NCI-H526 (cell line): ENCODE measurements at places on chromosomes 2 and 18.

DNA sequence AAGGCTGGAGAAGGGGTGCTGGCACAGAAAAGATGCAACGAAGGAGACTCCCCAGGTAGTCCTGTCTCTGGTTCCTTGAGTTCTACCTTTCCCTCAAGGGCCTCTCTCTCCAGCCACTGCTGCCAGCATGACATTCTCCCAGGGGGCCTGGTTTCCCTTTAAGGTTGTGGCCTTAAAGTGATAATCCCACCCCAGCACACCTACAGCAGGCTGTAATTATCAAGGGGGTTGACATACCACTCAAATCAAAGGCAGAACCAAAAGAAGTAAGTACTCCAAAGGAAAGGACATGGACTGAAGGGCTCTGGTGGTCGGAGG, 127.4 kb upstream of the MSH6 start:
- no peak for DNase-seq

GRCh38 chr2:6877402-6878304, at the start of gene RSAD2:
Gene RSAD2 (plus strand): TSS chr2:6877777. CDS start chr2:6877801, 24 bp downstream.
- no peak for DNase-seq

GRCh38 chr2:191831410-191831994, 15.4 kb downstream of the CAVIN2 start:
- no peak for DNase-seq

GRCh38 chr18:42011053-42011452, 56.0 kb downstream of the PIK3C3 start:
- DNase-seq: no peak

GRCh38 chr18:51120809-51121596, 76.5 kb downstream of the MEX3C start:
- DNase-seq: no peak

DNA sequence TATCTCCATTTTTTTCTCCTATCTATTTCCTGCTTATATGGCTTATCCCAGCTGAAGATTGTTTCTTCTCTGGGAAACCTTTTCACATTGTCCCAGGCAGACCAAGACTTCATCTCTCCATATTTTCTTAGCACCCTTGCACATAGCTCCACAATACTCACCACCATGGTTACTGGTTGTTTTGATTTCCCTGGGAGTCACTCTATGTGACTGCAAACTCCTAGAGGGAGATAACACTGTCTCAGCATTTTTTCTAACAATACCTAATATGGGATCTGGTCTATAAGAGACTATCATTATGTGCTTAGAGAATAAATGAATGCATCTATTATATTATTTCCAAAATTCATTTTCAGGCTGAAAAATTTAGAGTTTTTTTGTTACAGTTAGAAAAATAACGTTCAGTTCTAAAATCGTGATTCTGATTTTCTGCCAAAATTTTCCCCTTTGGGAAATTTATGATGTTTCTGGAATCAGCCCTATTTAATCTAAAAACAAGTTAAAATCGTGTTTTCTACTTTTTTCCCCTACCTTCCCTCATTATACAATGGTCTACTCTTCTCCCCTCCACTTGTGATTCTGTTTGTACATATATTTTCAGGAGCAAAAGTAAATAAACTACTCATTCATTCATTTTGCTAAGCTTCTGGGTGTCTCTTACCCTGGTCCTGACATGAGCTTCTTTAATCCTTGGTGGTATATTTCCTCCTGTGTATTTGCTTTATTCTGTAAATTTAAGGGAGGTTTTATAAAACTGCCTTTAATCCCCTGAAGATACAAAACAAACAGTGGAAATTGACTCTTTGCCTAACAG, 95.4 kb downstream of the HNMT start:
- no peak for DNase-seq

GRCh38 chr2:151363709-151364108, 6.3 kb downstream of the TNFAIP6 start:
- no peak for DNase-seq

GRCh38 chr18:50627594-50628532, 68.0 kb downstream of the MAPK4 start:
- no peak for DNase-seq

DNA sequence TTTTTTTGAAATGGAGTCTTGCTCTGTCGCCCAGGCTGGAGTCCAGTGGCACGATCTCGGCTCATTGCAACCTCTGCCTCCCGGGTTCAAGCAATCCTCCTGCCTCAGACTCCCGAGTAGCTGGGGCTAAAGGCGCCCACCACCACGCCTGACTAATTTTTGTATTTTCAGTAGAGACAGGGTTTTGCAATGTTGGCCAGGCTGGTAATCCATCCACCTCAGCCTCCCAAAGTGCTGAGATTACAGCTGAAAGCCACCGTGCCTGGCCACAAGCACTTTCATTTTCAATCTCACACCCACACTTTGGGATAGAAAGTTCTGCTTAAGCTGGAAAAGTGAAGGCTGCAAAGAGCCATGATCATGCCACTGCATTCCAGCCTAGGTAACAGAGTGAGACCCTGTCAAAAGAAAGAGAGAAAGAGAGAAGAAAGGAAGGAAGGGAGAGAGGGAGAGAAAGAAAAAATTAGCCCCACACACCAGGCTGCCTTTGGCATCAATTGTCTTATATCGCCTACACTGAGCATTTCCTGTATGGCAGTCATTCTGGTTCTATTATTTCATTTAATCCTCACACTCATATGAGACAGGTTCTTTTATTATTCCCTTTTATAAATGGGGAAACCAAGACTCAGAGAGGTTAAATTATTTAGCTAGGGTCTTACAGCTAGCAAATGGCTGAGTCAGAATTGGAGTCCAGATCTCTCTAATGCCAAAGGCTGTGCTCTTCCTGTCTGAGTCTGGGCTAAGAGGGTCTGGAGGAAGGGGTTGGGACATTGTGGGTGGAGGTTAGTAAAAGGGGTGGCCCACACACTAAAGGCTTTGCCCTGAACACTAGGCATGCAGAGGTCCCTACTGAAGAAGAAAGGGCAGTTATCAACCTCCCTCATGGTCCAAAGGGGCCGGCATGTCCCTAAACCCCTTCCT, 37.9 kb upstream of the PKDCC start:
- no peak for DNase-seq

DNA sequence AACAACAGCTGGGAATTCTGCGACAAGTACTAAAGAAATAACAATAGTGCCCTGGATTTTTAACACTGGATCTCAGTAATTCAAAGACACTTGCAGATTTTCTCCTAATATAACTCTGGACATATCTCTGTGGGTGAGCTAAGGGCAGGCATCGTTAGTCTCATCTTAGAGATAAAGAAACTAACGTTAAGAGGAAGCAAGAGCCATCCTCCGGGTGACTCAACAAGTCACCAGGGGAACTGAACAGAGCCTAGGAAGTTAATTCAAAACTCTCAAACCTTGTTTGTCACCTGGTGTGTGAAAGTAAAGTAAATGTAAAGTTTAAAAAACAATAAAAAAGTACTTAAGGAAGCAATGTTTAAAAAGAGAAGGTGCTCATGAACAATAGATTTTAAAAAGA, 41.6 kb upstream of the NRP2 start:
- DNase-seq: no peak

DNA sequence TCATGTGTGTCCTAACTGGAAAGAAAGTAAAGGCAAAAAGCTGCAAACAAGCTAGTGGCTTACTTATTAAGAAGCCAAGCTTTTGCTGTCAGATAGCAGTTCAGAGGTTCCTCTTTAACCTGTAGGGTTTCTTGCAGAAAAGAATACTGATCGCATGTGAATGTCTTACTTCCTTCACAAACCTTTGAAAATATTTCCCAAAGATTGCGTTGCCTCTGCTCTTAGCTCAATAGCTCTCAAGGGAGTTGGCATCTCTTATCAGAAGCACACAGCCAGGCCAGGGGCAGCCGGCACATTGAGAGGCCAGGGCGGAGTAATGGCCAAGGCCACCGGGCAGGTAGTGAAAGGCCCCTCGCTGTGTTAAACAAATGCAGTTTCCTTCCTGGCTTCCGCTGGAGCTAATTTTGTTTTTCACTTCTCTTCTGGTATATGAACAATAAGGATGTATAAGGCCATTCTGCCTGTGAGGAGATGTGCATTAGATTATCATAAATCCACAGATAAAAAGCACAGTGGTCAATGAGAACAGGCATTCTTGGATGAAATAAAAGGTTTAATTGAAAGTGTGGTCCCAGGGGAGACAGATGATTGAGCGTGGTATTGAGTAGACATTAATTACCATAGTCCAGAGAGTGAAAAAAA, 542.4 kb upstream of the NRP2 start:
- no peak for DNase-seq

- no peak for DNase-seq
These were observed 72.5 kb upstream of the SMAD2 start for GRCh38 chr18:48002933-48003365.

GRCh38 chr2:225894236-225894980, 494.9 kb downstream of the NYAP2 start:
- no peak for DNase-seq

- DNase-seq: peak; percentile 65
These were observed 71.1 kb downstream of the BIRC6 start for GRCh38 chr2:32427672-32428610.

GRCh38 chr2:53576166-53576565, 191.4 kb upstream of the CHAC2 start:
- DNase-seq: no peak

DNA sequence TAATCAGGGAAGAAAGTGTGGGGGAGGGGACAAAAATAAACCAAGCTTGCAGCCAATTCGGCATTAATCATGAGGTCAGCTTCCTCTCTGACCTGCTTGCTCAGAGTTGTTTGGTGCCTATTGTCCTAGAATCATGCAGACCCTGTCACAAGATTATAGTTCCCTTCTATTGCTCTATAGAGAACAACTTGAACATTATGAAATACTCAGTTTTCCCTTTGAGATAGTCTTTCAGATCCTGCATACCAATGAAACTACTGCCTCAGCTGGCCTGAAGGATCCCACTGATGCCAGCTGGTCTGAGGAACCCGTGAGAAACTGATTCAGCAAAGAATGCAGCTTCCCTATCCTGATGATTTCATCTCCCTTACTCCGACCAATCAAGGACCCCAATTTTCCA, 955 bp upstream of the BBS5 start:
- DNase-seq: no peak

- no peak for DNase-seq
These were observed 467.6 kb upstream of the CWC22 start for GRCh38 chr2:180474716-180475115.
